Neural progenitor cell (in vitro differentiated cells): ENCODE measurements at places on chromosomes 2 and 18. TPM values are rescaled to one million over a fixed set of nuclear protein-coding genes. Genes with fewer than 3 reads are reported as not detected.

The TLX2 gene
- total RNA-seq: not detected in 2 replicates

- no peak for DNase-seq
- H3K27ac ChIP-seq: no peak overlapping the region
- H3K4me1 ChIP-seq: peaks cover 12% of the 10 kb centered on the region
- H3K4me3 ChIP-seq: no peak overlapping the region
- H3K27me3 ChIP-seq: no peaks in the 10 kb centered on the region
Measured at GRCh38 chr2:16130906-16131400, 190.6 kb downstream of the MYCN start.

DNA sequence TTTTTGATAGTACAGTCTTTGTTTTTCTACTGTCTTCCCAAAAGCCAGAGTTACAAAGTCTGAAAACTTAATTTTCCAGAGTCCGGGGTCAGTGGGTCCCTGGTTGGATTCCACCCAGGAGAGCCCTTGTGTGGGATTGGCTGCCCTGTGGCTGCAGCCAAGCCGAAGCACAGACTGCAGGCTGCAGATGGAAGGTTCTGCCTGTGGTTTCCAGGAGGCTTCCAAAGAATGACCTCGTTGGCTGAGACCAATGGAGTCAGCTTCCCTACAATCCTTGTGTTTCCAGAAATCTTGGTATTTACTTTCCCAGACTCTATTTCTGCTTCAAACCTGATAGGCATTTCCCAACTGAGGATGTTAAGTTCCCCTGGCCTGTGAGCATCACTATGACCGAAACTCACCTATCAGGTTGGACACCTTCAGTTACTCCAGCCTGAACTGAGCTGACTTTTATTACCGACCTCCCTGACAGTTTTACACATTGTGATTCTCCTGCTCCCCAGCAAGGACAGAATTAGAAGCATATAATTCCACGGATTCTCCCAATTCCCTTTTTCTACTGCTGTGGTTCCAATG, 117.5 kb upstream of the CCDC68 start:
- no peak overlapping the region for H3K4me3 ChIP-seq
- no peaks in the 10 kb centered on the region for H3K4me1 ChIP-seq
- no peaks in the 10 kb centered on the region for H3K27me3 ChIP-seq
- no peak overlapping the region for H3K27ac ChIP-seq
- DNase-seq: no peak
- no peaks in the 10 kb centered on the region for H3K36me3 ChIP-seq

GRCh38 chr2:15791294-15791693, 149.1 kb upstream of the MYCN start:
- no peak for DNase-seq
- no peaks in the 10 kb centered on the region for H3K27me3 ChIP-seq
- H3K27ac ChIP-seq: no peak overlapping the region
- peaks cover 8% of the 10 kb centered on the region for H3K4me1 ChIP-seq

The AQP12B gene
- not detected in 2 replicates for total RNA-seq

DNA sequence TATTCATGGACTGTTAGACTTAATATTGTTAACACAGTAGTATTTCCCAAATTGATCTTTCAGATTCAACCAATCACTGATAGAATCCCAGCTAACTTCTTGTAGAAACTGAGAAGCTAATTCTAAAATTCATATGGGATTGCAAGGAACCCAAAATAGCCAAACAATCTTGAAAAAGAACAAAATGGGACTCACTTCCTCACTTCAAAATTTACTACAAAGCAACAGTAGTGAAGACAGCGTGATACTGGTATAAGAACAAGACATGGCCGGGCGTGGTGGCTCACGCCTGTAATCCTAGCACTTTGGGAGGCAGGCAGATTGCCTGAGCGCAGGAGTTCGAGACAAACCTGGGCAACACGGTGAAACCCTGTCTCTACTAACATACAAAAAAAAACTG, 46.3 kb downstream of the ATL2 start:
- no peak overlapping the region for H3K4me3 ChIP-seq
- peaks cover 7% of the 10 kb centered on the region for H3K4me1 ChIP-seq
- H3K36me3 ChIP-seq: peaks cover 11% of the 10 kb centered on the region

The HMSD gene
- 0.19 and 0.88 TPM in 2 replicates for total RNA-seq

DNA sequence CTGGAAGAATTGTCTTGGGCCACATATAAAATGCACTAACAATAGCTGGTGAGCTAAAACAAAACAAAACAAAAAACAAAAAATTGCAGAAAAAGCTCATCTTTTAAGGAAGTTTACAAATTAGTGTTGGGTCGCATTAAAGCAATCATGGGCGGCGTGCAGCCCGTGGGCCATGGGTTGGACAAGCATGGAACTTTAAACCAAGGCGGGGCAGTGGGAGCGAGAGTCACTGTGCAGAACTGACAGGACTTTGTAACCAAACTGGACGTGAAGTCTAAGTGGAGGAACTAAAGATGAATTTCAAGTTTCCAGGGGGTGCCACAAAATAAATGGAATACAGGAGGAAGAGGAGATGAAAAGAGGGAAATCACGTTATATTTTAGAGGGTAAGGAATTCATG, 80.7 kb downstream of the PSMG2 start:
- H3K4me3 ChIP-seq: no peak overlapping the region
- H3K4me1 ChIP-seq: no peaks in the 10 kb centered on the region
- no peaks in the 10 kb centered on the region for H3K36me3 ChIP-seq
- no peak overlapping the region for H3K27ac ChIP-seq

The NMS gene
- not detected in 2 replicates for total RNA-seq

DNA sequence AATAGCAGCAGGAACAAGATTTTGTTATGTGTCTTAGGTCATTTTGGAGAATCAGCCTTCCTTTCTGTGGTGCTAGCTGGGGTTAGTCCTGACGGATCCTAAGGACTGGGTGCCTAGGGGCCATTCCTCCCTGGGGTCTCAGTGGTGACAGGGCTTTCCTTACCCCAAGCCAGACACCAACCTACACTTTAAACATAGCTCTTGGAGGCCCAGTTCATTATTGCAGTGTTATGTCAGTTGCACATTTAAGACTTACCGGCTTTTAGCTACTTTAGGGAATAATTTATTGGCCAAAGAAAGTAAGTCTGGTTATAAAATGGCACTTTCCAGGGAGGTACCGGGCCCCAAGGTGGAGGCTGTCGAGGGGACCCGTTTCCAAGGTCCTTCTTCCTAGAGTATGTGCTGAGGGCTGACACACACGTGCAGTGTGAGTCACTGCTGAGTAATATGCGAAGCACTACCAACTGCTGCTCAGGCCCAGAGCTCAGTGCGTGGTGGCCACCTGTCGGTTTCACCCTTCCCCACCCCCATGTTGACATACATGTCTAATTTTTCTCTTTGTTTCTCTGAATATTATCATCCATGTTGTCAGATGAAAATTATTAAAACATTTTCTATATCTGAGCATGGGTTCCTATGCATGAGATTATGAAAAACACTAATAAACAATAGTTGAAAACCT, 37.0 kb upstream of the GRHL1 start:
- peaks cover 3% of the 10 kb centered on the region for H3K36me3 ChIP-seq
- no peak overlapping the region for H3K4me3 ChIP-seq
- DNase-seq: no peak
- no peak overlapping the region for H3K27ac ChIP-seq

DNA sequence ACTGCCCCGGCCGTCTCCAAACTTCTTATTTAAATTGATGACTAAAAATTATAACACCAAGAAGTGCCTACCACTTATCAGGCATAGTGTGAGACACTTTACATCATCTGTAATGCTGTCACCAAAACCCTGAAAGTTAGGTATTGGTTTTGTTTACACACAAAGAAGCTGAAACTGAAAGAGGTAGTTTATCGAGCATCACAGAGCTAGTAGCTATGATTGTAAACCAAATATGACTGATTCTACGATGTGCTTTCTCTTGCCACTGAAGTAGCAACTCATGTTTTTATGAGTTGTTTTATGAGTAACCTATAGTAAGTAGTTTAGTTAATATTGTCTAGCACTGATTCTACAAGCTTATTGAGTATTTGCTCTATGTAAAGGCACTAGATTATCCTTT, 31.5 kb downstream of the DYNC1I2 start:
- H3K36me3 ChIP-seq: peaks cover 4% of the 10 kb centered on the region
- peaks cover 38% of the 10 kb centered on the region for H3K4me1 ChIP-seq
- DNase-seq: no peak

DNA sequence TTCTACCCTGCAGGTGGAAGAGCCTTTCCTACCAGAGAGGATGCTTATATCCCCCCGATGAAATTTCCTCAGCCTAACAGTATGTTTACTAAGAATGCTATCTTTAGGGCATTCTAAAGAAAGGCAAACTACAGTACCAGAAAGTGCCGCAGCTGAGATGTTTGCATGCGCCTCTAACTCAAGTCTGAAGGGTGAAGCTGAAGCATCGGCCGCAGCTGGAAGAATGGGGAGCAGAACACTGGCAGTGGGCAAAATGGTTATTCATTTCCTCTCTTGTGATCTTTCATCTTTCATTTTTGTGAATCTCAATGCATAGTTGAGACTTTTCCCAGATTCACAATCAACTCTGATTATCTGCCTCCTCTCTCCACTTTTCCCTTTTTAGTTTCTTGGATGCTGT, 648.2 kb upstream of the ZEB2 start:
- H3K4me1 ChIP-seq: no peaks in the 10 kb centered on the region
- no peak overlapping the region for H3K4me3 ChIP-seq
- no peak for DNase-seq
- no peaks in the 10 kb centered on the region for H3K36me3 ChIP-seq
- H3K27ac ChIP-seq: no peak overlapping the region
- H3K27me3 ChIP-seq: no peaks in the 10 kb centered on the region

The ANKRD30B gene
- not detected in 2 replicates for total RNA-seq

GRCh38 chr18:34651586-34652369, 58.3 kb upstream of the DTNA start:
- DNase-seq: no peak
- H3K27ac ChIP-seq: no peak overlapping the region
- no peaks in the 10 kb centered on the region for H3K27me3 ChIP-seq
- no peaks in the 10 kb centered on the region for H3K36me3 ChIP-seq
- H3K4me3 ChIP-seq: no peak overlapping the region
- H3K4me1 ChIP-seq: peaks cover 9% of the 10 kb centered on the region

The STK17B gene
- 18.6 and 35.4 TPM in 2 replicates for total RNA-seq

DNA sequence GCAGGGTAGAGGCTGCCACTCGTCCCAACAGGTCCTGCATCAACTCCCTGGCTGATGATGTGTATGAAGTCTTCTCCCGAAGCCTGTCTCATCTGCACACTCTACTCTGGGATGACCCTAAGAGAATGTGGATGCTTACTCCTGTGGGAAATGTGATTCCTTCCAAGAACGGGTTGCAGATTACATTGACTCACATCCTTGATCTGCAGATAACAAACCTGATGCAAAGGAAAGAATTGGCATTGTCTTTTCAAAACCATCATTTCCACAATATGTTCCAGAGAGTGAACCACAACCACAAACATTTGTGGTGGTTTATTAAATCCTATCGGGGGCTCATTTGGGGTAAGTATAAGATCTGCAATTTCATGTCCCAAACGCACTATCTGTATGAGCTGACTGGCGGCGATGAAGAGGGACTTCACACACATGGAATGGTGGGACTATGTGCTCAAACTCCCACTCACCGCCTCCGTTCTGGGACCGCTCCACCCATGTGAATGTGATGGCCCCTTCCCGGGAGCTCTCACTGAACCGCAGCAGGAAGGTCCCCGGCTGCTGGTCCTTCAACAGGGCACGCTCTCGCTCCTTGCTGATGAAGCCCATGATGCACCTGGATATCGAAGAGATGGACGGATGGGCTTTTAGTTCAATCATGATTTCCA, 35.5 kb downstream of the STAT1 start:
- peaks cover 13% of the 10 kb centered on the region for H3K4me1 ChIP-seq
- DNase-seq: no peak
- peaks cover 3% of the 10 kb centered on the region for H3K36me3 ChIP-seq

The ACTG2 gene
- total RNA-seq: 0.19 and 0.32 TPM in 2 replicates

The LRATD1 gene
- total RNA-seq: 1.9 and 2.9 TPM in 2 replicates

GRCh38 chr2:11656671-11657101, 13.3 kb downstream of the NTSR2 start:
- H3K27ac ChIP-seq: no peak overlapping the region
- H3K27me3 ChIP-seq: no peaks in the 10 kb centered on the region
- H3K4me3 ChIP-seq: no peak overlapping the region
- no peak for DNase-seq
- no peaks in the 10 kb centered on the region for H3K36me3 ChIP-seq

GRCh38 chr18:62069556-62069955, 117.3 kb downstream of the PIGN start:
- no peak for DNase-seq
- H3K4me3 ChIP-seq: no peak overlapping the region
- no peak overlapping the region for H3K27ac ChIP-seq
- no peaks in the 10 kb centered on the region for H3K36me3 ChIP-seq

DNA sequence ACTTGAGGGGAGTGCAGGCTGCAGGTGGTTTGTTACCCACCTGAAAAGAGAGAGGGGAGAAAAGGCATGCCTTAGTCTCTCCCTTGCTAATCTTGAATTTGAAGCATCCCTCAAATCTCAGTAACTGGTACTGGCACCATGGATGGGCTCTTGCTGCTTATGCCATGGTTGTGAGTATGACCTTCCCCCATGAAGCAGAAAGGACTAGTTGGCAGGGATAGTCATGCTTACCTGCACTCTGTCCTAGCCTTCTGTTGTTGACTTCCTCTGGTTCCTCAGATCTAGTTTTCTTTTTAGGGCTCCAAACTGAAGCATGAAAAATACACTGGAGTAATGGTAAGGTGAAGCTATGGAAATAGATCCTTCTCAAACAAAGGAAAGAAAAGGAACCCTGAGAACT, 191.2 kb downstream of the SPAG16 start:
- peak; percentile 6 for DNase-seq
- no peak overlapping the region for H3K4me3 ChIP-seq
- no peaks in the 10 kb centered on the region for H3K4me1 ChIP-seq
- H3K36me3 ChIP-seq: no peaks in the 10 kb centered on the region
- no peak overlapping the region for H3K27ac ChIP-seq

The RESP18 gene
- total RNA-seq: not detected in 2 replicates

DNA sequence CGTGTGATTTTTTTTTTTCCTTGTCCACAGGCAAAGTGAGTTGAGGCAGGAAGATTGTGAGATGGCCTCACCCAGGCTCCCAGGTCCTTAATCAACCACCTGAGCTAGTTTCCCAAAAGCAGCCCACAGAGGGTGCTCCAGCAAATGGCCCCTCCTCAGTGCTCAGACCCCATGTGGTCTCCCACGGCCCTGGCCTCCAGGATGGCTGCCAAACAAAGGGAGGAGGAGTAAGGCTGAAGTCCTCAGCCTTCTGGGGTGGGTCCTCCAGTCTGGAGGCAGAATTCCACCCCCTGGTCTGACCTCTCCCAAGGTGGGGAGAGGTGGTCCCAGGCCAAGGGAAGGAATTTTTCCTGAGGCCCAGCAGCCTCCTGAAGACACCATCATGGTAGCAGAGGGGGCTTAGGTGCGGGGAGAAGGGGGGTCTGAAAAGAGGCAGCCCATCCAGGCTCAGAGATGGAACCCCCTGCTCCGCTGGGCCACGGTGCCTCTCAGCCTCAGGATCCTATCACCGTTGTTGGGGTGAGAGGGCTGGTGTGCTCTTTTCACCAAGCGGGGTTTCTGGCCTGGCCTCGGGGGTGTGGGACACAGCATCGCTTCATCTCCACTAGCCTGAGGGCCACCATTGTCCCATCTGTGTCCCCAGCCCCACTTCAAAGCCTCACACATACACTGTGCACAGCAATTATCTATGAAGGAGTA, 2.3 kb downstream of the NGEF start:
- no peaks in the 10 kb centered on the region for H3K27me3 ChIP-seq
- no peak for DNase-seq
- H3K4me1 ChIP-seq: no peaks in the 10 kb centered on the region
- H3K36me3 ChIP-seq: no peaks in the 10 kb centered on the region

The NT5C1B gene
- not detected in 2 replicates for total RNA-seq
